Inflammatory macrophage treated with lipopolysaccharide for 1 hour (primary cell): ENCODE measurements at places on chromosomes 13 and 19.

- no peak for DNase-seq
Measured at GRCh38 chr13:106117035-106117434, 418.4 kb downstream of the EFNB2 start.

DNA sequence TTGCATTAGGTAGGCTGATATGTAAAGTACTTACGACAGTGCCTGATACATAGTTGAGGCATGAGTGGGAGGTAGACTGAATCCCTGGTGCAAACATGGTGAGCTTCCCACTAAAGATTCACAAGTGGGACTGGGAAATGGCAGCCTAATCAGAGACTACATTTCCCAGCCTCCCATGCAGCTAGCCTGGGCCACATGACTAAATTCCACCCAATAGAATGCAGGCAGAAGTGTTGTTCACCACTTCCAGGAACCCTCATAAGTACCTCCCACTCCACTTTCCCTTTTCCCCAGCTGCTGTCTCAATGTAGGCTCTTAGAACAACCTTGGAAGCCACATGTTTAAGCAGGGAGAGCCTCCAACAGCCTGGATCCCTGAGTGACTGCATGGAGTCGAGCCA lies 104.9 kb downstream of the CACNA1A start:
- DNase-seq: peak; percentile 17

DNA sequence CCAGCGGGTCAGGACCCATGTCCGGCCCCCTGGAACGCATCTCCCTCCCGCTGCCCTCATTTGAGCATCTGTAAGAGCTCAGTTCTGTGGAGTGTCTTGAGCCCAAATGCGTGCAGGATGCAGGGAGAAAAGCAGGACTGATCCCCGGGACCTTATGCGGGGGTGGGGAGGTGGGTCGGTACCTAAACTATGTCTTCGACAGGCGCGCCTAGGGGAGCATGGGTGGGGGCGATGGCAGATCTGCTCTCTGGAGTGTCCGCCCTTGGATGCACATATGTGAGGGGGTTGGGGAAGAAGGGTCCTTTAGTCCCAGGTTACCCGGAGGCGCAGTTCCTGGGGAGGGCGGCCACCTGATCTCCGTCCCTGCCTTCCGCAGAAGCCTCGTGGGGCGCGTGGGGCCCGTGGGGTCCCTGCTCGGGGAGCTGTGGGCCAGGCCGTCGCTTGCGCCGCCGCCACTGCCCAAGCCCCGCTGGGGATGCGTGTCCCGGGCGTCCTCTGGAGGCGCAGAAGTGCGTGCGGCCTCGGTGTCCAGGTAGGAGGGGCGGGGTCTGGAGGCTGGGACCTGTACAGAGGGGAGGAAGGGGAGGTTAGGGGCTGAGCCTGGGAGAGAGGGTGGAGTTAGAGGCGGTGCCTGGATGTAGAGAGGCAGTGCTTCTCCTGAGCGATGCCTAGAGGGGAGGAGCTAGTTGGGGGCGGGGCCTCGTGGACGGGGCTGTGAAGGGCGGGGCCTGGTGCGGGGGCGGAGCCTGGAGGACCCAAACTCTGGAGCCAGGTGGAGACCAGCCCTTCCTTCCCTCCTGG lies 2.9 kb downstream of the CILP2 start:
- peak; percentile 47 for DNase-seq

GRCh38 chr19:29576046-29576606 lies 30.0 kb upstream of the POP4 start:
- DNase-seq: peak; percentile 60

DNA sequence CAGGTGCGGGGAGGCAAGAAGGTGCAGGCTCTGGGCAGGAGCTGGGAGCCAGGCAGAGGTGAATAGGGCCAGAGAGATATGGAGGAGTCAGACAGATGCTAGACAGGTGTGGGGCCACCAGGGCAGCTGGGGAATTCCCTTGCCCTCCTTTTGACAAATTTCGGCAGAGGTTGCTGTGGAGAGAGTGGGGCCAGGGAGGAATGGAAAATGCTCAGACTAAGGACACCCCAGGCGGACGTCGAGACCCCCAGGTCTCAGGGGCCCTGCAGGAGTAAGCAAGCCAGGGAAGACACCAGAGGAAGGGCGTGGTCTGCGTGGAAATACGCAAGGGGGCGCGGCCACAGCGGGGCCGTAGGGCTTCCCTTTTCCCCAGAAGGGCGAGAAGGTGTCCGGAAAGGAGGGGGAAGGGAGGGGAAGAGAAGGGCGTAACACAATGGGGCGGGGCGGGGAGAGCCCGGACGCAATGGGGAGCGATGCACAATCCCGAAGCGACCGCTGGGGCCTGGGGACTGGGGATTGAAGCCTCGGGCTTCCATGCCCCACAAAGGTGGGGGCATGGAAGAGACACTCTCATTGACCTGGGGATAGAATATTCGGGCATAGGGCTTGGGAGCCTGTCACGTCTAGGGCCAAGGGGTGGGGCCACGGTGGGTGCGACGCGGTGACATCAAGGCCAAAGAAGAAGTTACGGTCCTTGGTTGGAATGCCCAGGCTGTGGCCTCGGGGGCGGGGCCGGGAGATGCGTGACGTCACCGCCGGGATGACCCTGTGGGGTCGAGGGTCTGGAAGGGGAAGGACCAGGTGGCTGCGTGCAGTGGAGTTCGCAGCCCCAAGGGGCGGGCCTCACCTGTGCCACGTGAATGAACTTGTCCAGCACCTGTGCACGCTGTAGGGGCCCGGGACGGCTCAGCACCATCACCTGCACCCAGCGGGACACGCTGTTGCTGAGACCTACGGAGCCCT lies 8.2 kb downstream of the RASGRP4 start:
- DNase-seq: peak; percentile 93

DNA sequence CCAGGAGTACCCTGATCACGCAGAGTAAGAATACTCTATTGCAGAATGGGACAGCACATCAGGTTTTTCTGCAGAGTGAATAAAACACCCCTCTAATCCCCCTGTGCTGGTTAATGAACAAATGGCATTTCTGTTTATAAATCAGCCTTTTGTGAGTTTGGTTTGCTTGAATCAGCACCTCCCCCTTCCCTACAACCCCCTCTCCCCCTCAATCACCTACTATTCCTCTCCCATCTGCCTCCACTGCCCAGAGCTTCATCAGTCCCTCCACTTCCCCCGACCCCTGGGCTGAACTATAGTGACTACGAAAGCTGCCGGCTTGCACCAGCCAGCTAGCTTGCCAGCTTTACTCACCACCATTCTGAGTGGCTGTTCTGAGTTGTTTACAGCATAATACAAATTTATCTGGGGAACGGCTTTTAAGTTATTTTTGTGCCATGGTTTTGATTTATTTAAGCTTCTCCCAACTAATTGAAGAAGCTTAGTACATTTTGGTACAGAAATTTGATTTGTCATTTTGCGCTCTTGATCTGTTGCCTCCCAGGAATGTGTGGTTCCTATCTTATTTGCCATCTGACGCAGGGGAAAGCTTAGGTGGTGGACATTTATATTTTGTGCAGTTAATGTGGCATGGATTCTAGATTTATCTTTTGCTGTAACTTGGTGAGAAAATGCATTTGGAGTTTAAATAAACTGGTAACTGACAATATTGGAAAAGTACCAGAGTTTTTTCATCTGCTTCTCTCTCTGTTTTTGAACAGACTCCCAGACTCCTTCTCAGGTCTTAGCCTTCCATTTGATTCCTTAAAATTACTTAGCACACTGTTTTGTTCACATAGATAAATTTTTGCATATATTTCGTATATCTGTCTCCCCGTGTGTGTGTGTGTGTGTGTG lies 41.7 kb upstream of the WDFY2 start:
- DNase-seq: no peak

DNA sequence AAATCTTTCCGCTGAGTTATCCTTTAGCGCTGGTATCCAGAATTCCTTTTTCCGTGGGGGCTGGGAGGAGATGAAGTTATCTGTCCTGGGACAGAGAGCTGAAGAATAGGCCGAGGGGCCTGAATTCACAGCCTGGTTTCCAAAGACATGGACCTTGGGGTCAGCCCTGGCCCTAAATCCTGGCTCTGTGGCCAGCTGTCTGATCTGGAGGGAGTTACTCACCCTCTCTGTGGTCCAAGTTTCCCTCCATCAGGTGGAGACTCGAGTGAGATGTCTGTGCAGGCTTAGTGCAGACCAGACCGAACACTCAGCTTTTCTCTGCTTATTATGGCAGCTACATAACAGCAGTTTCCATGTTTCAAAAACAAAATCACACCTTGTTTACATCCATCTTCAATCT lies 59.6 kb downstream of the CDADC1 start:
- DNase-seq: no peak

DNA sequence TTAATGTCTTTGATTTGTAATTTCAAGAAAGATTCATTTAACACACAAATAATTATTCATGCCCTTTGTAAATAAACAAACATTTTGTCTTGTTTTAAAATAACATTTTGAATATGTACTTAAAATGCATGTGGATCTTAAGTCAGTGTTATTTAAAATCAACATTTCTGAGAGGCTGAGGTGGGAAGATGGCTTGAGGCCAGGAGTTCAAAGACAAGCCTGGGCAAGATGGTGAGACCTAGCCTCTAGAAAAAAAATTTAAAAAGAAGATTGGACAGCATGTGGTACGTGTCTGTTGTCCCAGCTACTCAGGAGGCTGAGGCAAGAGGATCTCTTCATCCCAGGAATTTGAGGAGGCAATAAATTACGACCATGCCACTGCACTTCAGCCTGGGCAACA lies 1268.2 kb downstream of the SLITRK1 start:
- DNase-seq: no peak

- peak; percentile 86 for DNase-seq
Measured at GRCh38 chr13:41061914-41062837, 867 bp downstream of the WBP4 start.

DNA sequence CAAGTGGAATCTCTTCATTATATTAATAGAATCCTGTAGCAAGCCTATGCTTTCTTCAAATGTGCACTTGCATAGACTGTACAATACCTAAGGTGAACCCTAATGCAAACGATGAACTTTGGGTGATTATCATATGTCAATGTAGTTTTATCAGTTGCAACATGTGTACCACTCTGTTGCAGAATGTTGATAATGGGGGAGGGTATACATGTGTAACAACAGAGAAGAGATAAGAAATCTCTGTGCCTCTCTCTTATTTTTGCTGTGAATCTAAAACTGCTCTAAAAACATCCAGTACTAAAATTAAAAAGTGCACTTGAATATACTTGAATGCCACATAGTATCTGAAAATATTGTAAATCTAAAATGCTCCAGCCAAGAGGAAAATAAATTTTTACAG lies 820.8 kb upstream of the MIR17HG start:
- DNase-seq: no peak

DNA sequence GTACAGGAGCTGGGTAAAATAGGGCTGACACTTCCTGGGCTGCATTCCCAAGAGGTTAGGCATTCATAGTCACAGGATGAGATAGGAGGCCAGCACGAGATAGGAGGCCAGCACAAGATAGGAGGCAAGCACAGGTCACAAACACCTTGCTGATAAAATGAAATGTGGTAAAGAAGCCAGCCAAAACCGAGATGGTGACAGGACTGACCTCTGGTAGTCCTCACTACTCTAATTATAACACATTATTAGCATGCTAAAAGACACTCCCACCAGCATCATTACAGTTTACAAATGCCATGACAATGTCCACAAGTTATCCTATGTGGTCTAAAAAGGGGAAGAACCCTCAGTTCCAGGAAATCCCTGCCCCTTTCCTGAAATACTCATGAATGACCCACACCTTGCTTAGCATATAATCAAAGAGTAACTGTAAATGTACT lies 20.9 kb upstream of the IGSF23 start:
- peak; percentile 30 for DNase-seq

GRCh38 chr13:53007872-53008271 lies 20.7 kb upstream of the OLFM4 start:
- no peak for DNase-seq

DNA sequence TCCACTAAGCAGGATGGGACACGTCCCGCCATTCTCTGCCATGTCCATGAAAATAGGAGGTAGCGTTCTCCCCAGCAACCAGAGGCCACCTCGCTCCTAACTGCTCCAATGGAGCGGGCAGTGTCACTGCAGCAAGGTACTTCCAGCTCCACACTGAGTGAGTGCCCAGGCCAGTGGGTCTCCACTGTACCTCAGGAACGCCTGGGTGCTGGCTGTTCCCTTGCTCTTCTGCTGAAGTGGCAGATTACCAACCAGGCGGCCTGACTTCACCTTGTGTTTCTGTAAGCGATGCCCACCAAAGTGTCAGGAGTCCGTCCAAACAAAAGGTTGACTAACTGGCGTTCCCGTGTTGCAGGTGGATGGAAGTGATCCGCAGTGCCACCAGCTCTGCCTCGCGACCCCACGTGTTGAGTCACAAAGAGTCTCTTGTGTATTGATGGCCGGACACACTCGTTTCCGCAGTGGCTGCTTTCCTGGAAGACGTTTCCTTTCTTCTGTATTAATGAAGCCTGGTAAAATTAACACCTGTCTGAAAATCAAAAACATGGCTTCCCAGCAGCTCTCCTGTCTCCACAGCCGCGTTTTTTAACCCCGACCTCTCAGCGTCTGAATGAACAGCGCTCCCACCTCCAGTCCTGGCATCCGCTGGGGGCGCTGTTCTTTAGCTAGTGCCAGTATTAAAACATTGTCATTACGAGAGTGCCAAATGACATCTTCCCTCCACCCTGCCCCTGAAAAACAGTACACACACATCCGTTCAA lies 128.8 kb downstream of the STK24 start:
- no peak for DNase-seq

GRCh38 chr19:1355568-1356507 lies 27.9 kb upstream of the NDUFS7 start:
- peak; percentile 7 for DNase-seq

GRCh38 chr19:38538793-38539528 lies 78.8 kb downstream of the MAP4K1 start:
- DNase-seq: no peak

DNA sequence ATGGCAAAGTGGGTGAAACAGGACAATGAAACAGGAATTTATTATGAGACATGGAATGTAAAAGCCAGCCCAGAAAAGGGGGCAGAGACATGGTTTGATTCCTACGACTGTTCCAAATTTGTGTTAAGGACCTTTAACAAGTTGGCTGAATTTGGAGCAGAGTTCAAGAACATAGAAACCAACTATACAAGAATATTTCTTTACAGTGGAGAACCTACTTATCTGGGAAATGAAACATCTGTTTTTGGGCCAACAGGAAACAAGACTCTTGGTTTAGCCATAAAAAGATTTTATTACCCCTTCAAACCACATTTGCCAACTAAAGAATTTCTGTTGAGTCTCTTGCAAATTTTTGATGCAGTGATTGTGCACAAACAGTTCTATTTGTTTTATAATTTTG lies 8.6 kb downstream of the CLN5 start:
- DNase-seq: no peak

GRCh38 chr13:30785191-30785850 lies 50.0 kb downstream of the ALOX5AP start:
- DNase-seq: peak; percentile 100

DNA sequence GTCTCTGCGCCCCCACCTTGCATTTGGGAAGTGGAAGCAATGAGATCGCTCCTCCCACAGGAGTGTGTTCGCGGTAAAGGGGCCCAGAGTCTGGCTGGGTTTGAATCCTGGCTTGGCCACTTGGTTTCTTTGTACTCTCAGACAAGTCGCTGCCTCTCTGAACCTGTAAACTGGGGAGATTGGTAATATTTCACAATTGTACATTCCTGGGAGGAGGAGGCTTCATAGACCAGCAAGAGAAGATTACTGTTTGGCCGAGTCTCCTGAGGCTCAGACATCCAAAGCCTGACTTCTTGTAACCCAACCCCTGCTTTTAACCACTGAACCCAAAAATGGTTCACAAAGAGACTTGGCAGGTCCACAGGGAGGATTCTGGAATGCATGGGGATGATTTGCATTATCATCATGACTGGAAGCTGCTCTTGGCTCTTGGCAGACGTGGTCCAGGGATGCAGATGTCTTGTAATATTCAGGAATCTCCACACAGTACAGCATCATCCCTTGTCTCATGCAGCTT lies 13.6 kb upstream of the STRN4 start:
- no peak for DNase-seq

- DNase-seq: no peak
Measured at GRCh38 chr13:40389081-40389641, 277.3 kb downstream of the FOXO1 start.
